ENCODE measurements at places on chromosomes 5 and 9. TPM values are rescaled to one million over a fixed set of nuclear protein-coding genes. Genes with fewer than 3 reads are reported as not detected.

- DNase-seq, result no peak
- no peak overlapping the region for H3K4me3 ChIP-seq
- no peaks in the 10 kb centered on the region for H3K36me3 ChIP-seq
- H3K4me1 ChIP-seq, result no peaks in the 10 kb centered on the region
- no peak overlapping the region for H3K27ac ChIP-seq
Measured at GRCh38 chr9:110799396-110799795, 130.8 kb downstream of the MUSK start.

DNA sequence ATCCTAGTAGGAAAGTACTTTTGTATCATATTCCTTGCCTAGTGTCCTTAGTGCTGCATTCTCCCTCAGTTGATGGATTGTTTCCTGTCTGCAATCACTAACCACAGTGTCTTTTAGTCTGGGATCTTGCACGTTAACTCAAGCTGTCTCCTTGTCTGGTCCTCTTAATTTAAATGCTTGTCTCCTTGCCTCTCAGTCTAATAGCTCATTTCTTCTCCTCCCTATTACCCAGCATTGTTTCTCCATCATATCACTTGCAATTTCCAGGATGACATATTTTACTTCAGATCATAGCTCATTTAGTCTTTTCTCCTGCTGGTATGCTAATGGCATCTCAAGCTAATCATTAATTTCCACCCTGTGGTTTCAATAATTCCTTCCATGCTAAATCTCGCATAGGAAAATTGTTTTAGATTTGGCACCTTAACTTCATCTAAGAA, 2052.0 kb upstream of the C9orf72 start:
- no peaks in the 10 kb centered on the region for H3K27me3 ChIP-seq
- no peaks in the 10 kb centered on the region for H3K36me3 ChIP-seq
- no peak for DNase-seq
- no peak overlapping the region for H3K4me3 ChIP-seq
- no peaks in the 10 kb centered on the region for H3K4me1 ChIP-seq

- H3K27ac ChIP-seq, result no peak overlapping the region
- no peak overlapping the region for H3K4me3 ChIP-seq
- no peaks in the 10 kb centered on the region for H3K36me3 ChIP-seq
- no peak for DNase-seq
- no peaks in the 10 kb centered on the region for H3K27me3 ChIP-seq
Measured at GRCh38 chr5:59361454-59361853, 532.1 kb downstream of the PDE4D start.

Gene PDCD1LG2
- total RNA-seq, result 0.32 TPM

GRCh38 chr9:99885747-99886146, 20.7 kb upstream of the STX17 start:
- no peak overlapping the region for H3K27ac ChIP-seq
- no peaks in the 10 kb centered on the region for H3K27me3 ChIP-seq
- no peaks in the 10 kb centered on the region for H3K4me1 ChIP-seq
- H3K4me3 ChIP-seq, result no peak overlapping the region

Gene TMEM215
- total RNA-seq, result not detected

Gene ACOT12
- total RNA-seq, result 0.23 TPM

DNA sequence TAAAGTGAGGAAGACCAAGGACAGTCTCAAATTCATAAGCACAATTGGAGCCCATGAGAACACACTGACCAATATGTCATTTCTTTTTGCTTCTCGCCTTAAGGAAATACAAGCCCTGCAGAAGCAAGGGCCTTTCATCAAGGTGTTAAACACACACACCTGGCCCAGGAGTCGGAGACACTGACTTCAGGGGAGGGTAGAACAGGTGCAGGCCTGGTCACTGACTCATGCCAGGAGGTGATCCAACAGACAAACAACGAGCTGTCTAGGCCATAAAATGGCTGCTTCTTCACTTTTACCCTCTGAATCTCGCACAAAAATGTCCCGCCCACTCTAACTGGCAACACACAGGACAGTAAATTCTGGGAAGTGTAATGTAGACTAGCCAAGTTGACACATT, 62.7 kb downstream of the RGMB start:
- H3K27ac ChIP-seq, result no peak overlapping the region
- H3K36me3 ChIP-seq, result no peaks in the 10 kb centered on the region
- no peak for DNase-seq
- H3K27me3 ChIP-seq, result no peaks in the 10 kb centered on the region
- no peak overlapping the region for H3K4me3 ChIP-seq

DNA sequence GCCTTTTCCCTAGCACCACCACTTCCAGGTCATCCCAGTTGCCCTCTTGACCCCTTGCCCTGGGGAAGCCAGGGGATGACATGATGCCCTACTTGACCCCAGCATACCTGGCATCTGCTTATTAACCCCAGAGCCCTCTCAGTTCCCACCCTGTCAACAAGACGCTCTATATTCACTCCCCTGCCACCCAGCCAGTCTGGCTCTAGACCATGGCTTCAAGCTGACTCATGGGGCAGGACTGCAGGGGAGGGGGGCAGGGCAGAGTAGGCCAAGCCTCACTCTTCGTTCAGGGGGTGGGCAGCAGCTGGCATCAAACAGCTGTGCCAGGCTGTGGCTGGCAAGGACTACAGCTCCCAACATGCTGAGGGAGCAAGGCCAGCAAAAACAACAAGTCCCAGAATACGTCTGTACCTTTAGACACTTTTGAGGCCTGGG, 5.3 kb downstream of the ATOSB start:
- no peaks in the 10 kb centered on the region for H3K27me3 ChIP-seq
- H3K27ac ChIP-seq, result peak overlapping the region; percentile 71
- peaks cover 21% of the 10 kb centered on the region for H3K36me3 ChIP-seq
- DNase-seq, result no peak

GRCh38 chr9:127341152-127341551, 55.8 kb upstream of the SLC2A8 start:
- H3K4me1 ChIP-seq, result no peaks in the 10 kb centered on the region
- H3K4me3 ChIP-seq, result no peak overlapping the region
- no peak overlapping the region for H3K27ac ChIP-seq
- H3K36me3 ChIP-seq, result no peaks in the 10 kb centered on the region

- no peak overlapping the region for H3K4me3 ChIP-seq
- no peaks in the 10 kb centered on the region for H3K36me3 ChIP-seq
- no peaks in the 10 kb centered on the region for H3K27me3 ChIP-seq
- DNase-seq, result no peak
- no peaks in the 10 kb centered on the region for H3K4me1 ChIP-seq
- no peak overlapping the region for H3K27ac ChIP-seq
Measured at GRCh38 chr9:113955076-113955752, 79.1 kb downstream of the ZNF618 start.

GRCh38 chr9:123410281-123410910, 54.4 kb downstream of the CRB2 start:
- no peak overlapping the region for H3K27ac ChIP-seq
- no peaks in the 10 kb centered on the region for H3K36me3 ChIP-seq
- no peaks in the 10 kb centered on the region for H3K4me1 ChIP-seq
- DNase-seq, result no peak
- no peak overlapping the region for H3K4me3 ChIP-seq

DNA sequence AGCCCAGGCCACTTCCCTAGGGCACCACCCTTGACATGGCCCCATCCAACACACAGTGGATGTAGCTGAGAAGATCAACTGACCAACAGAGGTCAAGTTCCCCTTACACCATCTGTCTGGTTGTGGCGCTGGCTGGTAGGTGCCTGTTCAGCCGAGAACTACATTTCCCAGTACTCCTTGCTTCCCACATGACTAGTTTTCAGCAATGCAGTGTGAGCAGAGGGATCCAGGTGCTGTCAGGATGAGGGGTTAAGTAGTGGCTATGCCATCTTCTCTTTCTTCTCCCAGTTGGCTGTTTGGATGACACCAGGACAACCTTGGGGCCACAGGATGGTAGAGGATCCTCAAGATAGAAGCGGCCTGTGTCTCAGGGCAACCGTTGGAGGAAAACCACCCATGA, 48.6 kb upstream of the SH3PXD2B start:
- no peaks in the 10 kb centered on the region for H3K36me3 ChIP-seq
- DNase-seq, result no peak
- no peaks in the 10 kb centered on the region for H3K27me3 ChIP-seq
- no peaks in the 10 kb centered on the region for H3K4me1 ChIP-seq
- no peak overlapping the region for H3K4me3 ChIP-seq
- H3K27ac ChIP-seq, result no peak overlapping the region

GRCh38 chr9:78369639-78370219, 72.8 kb downstream of the PSAT1 start:
- DNase-seq, result peak; percentile 26
- no peaks in the 10 kb centered on the region for H3K36me3 ChIP-seq
- H3K4me3 ChIP-seq, result no peak overlapping the region
- no peak overlapping the region for H3K27ac ChIP-seq

DNA sequence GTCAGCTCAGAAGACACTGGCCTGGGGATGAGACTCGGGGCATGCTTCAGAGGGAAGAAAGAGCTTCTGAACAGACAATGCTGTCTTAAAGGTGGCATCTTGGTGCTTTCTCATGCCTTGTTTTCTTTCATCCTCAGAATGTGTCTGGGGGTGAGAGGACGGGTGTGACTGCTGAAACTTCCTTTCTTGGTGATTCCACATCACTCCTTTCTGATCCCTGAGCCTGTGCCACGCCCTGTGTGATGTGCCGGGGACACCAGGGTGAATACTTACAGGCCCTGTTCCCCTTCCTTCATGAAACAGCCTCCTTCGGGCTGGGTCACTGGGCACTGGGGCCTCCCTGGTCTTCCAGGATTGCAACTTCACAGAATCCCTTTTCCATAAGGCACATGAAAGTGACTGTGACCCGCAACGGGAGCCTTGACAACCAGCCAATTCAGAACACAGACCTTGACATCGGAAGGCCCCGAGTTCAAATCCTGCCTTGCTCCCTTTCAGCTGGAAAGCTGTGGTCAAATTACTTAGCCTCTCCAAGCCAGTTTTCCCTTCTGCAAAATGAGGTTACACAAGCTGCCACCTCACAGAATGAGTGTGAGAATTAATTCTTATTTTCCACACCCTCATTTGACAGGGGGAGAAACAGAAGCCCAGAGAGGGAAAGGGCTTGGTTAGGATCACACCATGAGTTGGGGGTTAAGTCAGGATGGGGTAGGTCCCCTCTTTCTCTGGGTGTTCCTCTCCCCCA, 44.1 kb upstream of the IL17B start:
- H3K27ac ChIP-seq, result no peak overlapping the region
- no peak for DNase-seq
- no peaks in the 10 kb centered on the region for H3K4me1 ChIP-seq
- H3K4me3 ChIP-seq, result no peak overlapping the region
- no peaks in the 10 kb centered on the region for H3K36me3 ChIP-seq

Gene MLANA
- total RNA-seq, result not detected

DNA sequence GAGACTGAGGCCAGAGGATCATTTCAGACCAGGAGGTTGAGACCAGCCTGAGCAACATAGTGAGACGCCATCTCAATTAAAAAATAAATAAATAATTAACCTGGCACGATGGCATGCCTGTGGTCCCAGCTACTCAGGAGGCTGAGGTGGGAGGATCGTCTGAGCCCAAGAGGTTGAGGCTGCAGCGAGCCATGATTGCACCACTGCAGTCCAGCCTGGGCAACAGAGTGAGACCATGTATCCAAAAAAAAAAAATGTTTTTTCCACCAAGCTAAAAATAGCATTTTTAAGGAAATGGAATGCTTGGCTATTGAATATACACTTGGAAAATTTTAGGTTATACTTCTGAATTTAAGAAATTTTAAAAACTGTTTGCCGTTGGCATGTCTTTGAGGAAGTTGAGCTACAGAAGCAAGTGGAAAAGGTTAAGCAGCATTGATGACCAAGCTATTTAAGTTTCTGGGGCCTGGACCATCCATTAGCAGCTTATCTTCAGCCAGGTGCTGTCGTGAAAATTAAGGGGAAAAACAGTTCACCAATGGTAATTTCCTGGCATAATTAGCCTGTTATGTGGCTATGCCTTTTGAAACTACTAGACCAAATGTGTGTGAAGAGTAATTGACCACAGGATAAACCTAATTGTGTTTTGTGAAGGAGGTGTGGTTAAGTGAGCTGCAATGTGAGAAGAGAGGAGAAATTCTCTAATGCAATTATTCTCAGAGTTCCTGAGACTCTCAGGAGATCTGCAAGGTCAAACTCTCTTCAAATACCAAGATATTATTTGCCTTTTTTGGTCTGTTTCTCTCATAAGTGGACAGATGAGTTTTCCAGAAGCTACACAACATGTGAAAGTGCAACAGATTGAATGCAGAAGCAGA, 21.0 kb downstream of the F2R start:
- H3K4me1 ChIP-seq, result peaks cover 70% of the 10 kb centered on the region
- H3K27ac ChIP-seq, result no peak overlapping the region
- no peak for DNase-seq

DNA sequence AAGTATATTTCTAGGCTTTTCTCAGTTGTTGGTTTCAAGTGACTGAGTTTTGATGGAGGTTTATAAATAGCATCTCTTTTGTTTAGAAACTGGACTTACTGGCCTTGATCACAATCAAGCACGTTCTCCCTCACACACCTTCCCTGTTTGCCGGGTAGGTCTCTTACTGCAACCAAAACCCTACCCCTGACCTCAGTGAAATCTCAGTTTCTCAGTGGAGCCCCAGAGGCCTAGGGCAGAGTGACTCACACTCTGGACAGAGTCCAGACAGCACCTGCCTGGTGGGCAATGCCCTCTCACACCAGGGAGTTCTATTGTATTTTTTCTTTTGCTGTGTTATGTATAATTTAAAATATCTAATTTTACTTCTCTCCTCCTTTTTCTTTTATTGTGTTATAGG, 48.4 kb upstream of the EPB41L4B start:
- no peak overlapping the region for H3K4me3 ChIP-seq
- no peaks in the 10 kb centered on the region for H3K36me3 ChIP-seq
- no peaks in the 10 kb centered on the region for H3K27me3 ChIP-seq
- H3K4me1 ChIP-seq, result no peaks in the 10 kb centered on the region
- H3K27ac ChIP-seq, result no peak overlapping the region

Gene TMOD1
- 1.0 TPM for total RNA-seq

Gene BAG1
- total RNA-seq, result 48.7 TPM

Gene GPRIN1
- total RNA-seq, result not detected

Gene TAF11L5
- not detected for total RNA-seq

- H3K4me1 ChIP-seq, result no peaks in the 10 kb centered on the region
- DNase-seq, result no peak
- no peaks in the 10 kb centered on the region for H3K36me3 ChIP-seq
- H3K27me3 ChIP-seq, result no peaks in the 10 kb centered on the region
- no peak overlapping the region for H3K27ac ChIP-seq
- H3K4me3 ChIP-seq, result no peak overlapping the region
Measured at GRCh38 chr5:148788636-148789035, 37.8 kb upstream of the ADRB2 start.

DNA sequence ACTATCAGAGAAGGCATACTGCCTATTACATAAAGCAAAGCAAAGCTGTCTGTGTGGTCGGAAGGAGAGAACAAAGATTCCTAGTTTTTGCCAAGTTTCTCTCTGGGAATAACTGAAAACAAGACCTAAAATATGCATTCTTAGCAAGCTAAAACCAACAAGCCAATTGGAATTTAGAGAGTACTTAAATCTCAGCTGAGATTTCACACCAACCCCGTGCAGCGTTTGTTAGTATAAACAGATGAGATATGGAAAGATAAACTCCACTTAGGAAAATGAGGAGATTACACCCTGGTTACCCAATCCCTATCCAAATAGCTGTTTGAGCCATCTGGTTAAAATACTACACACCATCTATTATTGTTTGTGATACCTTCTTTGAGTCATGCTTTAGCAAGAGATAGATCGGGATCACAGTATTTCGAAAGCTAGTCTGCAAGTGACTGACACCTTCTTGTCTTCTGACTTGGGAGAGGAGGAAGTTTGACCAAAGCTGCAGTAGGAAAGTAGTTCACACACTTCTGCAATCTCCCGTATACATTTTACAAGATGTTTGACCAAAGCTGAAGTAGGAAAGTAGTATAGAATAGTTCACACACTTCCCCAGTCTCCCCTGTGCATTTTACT, 18.2 kb downstream of the FAF2 start:
- no peaks in the 10 kb centered on the region for H3K36me3 ChIP-seq
- H3K4me1 ChIP-seq, result no peaks in the 10 kb centered on the region
- H3K27me3 ChIP-seq, result no peaks in the 10 kb centered on the region
- H3K27ac ChIP-seq, result no peak overlapping the region
